Left lung (tissue), 14 donors: ENCODE measurements at places on chromosomes 2 and 18.

DNA sequence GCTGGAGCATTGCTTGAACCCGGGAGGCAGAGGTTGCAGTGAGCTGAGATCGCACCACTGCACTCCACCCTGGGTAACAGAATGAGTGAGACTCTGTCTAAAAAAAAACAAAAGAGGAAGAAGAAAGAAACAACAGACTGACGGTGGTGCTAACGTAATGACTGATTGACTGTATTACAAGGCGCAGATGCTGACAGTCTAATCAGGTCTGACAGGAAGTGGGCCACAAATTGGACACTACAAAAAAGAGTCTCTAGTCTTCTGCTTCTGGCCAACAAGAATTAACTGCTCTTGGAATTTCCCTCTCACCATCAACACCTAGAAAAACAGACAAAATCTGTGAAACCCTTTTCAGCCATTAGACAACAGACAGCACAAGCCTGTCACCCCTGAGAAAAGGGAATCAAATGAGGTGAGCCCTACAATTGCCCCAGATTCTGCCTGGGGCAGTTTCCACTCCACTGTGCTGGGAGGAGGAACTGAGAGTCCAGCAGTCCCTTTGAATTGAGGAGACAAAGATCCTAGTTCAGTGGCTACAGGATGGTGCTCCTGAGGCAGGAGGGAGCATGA is 43.3 kb downstream of the SNED1 start:
- DNase-seq, result no peak

- no peak for DNase-seq
Observed at GRCh38 chr18:31409276-31409675, 32.7 kb downstream of the DSG4 start.

- no peak for DNase-seq
Observed at GRCh38 chr18:22279741-22280452, 110.5 kb downstream of the GATA6 start.

GRCh38 chr2:25885933-25886332 is 7.6 kb upstream of the ASXL2 start:
- no peak for DNase-seq

DNA sequence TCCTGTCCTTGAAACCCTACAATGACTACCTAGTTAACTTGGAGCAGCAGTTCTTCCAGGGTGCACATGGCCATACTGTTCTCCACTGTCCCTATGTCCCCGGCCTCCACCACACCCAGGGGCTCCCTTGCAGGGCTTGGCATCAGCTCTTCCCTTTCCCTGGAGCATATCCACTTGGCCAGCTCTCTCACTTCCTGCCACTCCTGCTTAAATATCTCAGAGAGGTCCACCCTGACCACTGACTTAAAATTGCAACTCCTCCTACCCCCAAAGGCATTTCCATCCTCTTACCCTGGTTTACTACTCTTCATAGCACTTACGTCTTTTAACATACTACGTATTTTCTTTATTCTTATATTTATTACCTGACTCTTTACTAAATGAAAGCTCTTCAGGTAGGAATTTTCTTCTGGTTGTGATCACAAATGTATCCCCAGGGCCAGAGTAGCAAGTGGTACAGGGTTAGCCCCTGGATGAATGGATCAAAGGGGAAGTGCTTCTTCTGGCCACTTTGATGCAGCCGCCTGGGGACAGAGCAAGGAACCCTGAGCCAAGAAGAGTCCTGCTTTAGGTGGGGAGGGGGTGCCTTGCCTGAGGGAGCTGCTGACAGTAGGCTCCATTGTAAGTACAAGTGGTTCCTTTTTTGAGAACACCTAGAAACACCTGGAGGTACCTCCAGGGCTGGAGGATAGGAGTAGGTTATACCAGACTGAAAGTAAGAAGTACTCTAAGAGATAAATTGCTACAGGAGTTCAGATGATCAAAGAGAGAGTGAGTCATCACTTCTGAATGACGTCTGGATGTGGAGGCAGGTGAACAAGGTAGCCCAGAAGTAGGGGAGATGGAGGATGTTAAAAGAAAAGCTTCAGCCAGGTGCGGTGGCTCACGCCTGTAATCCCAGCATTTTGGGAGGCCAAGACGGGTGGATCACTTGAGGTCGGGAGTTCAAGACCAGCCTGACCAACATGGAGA is 82.2 kb downstream of the SOCS6 start:
- DNase-seq, result no peak

- DNase-seq, result no peak
Observed at GRCh38 chr18:79930020-79930642, 21.3 kb downstream of the SLC66A2 start.

GRCh38 chr2:232076736-232077135 is 115.2 kb downstream of the DIS3L2 start:
- no peak for DNase-seq

GRCh38 chr2:195657634-195658540 is 861 bp downstream of the SLC39A10 start:
- peak; percentile 76 for DNase-seq

DNA sequence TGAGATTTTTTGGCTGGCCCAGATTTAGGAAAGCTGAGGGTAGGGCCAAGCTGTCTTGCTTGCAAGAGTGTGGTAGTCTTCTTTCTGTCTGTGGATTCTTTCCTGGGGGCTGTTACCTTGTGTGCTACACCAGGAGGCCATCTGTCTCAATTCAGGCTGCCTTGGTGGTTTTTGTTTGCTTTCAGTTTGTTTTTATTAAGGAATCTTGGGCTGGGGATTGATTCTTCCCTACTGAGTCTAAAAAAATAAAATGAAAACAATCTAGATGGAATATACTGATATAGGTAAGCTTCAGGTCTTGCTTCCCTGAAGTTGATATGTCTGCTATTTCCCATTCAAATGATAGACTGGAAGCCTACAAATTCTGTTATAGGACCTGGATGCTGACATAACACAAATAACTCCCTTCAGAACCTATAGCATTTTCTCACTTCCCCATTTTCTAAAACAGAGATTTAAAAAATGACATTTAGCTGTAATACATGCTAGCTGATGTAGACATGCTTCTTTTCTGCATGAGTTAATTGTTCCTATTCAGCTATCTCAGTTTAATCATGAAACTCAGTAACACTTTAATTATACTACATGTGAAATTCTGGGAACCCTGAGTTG is 5.3 kb downstream of the LHCGR start:
- no peak for DNase-seq

- no peak for DNase-seq
Observed at GRCh38 chr2:160695402-160696086, 201.9 kb upstream of the RBMS1 start.

DNA sequence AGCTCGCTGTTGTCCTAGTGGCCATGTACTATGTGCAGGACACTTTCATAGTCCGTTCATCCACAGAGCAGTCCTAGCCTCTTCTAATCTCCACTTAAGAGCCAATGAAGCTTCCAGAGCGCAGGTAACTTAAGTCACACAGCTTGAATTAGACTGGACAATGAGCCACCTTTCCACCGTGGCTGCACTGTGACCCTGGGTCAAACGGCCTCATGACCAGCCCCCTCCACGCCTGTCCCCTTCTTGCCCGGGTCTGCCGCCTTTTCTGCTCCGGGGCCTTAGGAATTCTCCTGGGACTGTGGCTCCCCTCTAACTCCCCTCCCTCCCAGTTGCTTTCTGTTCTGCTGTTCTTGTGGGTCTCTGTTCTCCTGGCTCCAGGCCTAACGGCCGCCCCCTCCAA is 8.4 kb upstream of the PRKCE start:
- peak; percentile 40 for DNase-seq

GRCh38 chr18:39946623-39947061 is 2008.4 kb upstream of the PIK3C3 start:
- peak; percentile 32 for DNase-seq

DNA sequence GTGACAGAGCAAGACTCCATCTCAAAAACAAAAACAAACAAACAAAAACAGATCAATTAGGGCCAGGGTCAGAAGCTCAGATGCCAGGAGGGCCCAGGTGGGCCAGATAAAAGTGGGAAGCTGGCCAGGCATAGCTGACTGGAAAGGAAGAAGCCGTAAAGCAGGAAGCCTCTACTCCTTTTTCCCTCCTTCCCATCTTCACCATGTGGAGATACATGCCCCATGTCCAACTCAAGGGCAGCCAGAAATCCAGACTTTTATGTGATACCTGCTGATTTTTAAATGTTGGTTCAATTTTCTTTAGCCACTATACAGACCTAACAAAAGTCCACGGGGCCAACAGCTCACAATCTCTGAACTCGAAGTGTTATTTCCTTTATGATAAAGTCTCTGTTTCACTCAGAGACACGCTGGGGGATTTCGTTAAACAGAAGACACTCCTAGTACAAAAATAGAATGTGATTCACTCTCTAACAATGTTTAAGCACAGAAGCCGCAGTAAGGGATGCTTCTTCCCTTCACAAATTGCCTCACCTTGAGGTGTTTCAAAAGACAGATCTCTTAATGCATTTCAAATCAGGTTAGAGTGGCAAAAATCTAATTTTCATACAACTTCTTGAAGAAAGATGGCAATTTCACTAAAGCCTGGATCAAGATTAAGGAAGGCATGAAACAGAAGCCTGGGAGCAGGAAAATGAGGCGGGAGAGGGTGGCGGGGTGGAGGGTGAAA is 14.0 kb downstream of the TMEM247 start:
- DNase-seq, result no peak

GRCh38 chr18:7987284-7987976 is 420.3 kb downstream of the PTPRM start:
- DNase-seq, result no peak

DNA sequence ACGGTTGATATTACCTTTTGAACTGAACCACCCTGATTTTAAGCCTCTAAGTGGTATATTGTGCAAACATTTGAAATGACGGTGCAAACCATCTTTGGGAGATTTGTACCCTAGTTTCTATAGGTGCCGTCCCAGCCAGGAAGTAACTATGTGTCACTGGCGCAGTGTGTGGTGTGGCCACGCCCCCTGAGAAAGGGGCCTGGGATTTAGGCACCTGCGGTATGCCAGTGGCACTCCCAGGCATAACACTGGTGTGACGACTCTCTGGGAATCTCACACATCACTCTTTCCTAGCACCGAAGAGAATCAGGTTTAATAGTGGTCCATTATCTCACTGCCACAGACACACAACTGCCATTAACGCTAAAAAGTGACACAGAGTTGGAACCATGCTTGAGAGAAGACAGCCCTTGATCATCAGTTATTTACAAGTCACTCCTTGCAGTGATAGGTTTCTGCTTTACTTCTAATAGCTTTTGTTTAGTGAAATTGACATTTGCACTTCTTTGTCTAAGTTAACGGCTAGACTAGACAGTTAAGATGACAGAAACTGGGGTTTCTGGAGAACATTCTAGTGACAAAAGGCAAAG is 11.1 kb downstream of the AQP4 start:
- DNase-seq, result no peak

DNA sequence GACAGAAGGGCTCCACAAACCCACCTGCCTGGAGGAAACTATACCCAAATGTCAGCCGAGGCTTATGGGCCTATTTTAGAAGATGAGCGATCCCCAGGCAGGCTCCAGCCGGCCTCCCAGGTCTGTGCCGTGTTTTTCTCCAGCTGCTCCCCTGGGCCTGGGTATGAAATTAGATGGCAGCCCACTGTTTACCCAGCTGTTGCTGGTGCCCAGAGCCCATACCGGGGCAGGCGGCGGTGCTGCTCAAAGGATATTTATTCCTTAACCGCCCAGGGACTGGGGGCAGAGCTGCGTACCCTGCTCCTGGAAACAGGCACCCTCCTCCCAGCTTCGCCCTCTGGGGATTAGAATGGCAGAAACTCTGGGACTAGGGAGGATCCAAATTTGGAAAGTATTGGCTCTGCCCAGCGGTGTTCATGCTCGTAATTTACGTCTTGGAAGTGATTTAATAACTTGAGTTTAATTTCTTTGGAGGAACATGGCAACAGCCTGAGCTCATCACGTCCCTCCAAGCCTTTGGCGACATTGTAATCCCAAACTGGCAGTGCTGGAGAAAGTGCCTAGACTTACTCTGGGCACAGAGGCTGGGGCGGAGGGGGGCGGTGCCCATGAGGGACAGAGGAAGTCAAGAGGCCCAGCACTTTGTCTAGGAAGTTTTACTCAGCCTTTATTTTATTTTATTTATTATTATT is 199.2 kb downstream of the KLHL29 start:
- no peak for DNase-seq

DNA sequence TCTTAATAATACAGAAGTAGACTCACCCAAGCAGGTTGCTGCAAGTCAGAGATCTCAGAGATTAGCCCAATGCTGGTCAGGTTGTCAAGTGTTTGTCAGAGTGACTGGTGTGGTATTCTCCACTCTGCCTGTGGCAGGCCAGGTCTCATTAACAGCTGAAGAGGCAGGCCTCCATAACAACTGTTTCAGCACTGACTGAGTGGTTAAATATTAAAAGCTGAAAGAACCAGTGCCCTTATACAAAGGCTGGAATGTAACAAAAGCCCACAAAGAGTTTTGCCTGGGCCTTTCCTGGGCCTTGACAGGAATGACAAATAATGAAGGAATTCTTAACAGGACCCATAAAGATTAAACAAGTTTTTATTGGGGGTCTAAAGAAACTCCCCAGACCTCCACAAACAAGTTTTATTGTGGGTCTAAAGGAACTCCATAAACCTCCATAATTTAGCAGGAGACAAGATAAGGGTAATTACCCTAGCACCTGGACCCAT is 26.8 kb downstream of the SULT1C2 start:
- no peak for DNase-seq

DNA sequence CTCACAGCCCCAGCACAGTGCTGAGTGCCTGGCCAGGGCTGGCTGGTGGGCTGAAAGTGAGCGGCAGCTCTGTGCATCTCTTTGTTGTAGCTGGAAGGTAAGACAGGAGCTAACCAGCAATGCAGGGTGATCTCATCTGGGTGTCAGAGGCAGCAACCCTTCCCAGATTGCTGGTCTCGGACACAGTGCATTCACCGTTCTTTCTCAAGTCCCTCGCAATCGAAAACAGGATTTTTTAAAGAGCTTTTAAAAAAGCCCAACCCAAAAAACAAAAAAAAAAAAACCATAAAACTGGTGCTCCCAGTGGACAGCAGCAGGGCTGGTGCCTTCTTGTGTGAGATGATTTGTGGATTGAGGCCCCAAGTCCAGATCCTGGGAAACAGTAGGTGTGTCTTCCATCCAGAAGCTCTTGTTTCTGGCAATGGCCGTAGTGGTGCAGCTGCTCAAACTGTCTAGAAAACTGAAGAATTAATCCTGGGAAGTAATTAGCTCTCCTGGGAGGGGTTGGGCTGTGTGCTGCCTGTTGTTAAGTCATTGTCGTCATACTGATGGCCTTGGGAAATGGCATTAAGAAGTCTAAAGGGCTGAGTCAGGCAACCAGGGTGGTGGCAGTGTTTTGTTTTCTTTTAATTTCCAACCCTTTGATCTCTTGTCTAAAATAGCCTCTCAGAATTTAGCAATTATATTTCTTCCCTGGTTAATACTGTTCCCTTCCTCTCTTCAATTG is 156.7 kb downstream of the KLHL29 start:
- DNase-seq, result no peak

- no peak for DNase-seq
Observed at GRCh38 chr2:26649322-26649721, 8.2 kb upstream of the CIB4 start.
